Renal cortex interstitium (tissue), 15 donors: ENCODE measurements at places on chromosomes 2 and 18. TPM values are rescaled to one million over a fixed set of nuclear protein-coding genes. Genes with fewer than 3 reads are reported as not detected.

Gene KIAA2012
- 0.11 TPM for polyA plus RNA-seq

Gene CYP27C1
- polyA plus RNA-seq: 8.9 TPM

Gene EFEMP1
- 97.8 TPM for polyA plus RNA-seq

Gene ZNF514
- 25.0 TPM for polyA plus RNA-seq

Gene SLC16A14
- polyA plus RNA-seq: 6.5 TPM

Gene ODC1
- polyA plus RNA-seq: 395 TPM
